ENCODE measurements at places on chromosomes 2 and 18. TPM values are rescaled to one million over a fixed set of nuclear protein-coding genes. Genes with fewer than 3 reads are reported as not detected.

GRCh38 chr2:107094450-107094986 lies 208.6 kb upstream of the ST6GAL2 start:
- DNase-seq = no peak

- no peak for DNase-seq
Observed at GRCh38 chr2:145146691-145147090, 626.8 kb upstream of the ZEB2 start.

Gene MAPRE2
- polyA plus RNA-seq = 33.6 TPM

Gene SERPINB11
- polyA plus RNA-seq = not detected

DNA sequence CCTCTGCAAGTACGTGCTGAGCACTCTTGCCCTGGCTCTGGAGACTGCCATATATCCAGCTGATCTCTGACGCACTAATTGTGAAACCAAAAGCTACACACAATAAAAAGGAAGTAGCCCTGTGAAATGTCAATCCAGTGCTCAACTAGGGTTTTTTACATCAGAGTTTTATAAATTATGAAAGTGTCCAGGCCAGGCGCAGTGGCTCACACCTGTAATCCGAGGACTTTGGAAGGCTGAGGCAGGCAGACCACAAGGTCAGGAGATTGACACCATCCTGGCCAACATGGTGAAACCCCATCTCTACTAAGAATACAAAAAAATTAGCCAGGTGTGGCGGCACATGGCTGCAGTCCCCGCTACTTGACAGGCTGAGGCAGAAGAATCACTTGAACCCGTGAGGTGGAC lies 24.5 kb upstream of the PEX13 start:
- DNase-seq = no peak

GRCh38 chr18:29556070-29556469 lies 1379.1 kb upstream of the CDH2 start:
- DNase-seq = no peak

DNA sequence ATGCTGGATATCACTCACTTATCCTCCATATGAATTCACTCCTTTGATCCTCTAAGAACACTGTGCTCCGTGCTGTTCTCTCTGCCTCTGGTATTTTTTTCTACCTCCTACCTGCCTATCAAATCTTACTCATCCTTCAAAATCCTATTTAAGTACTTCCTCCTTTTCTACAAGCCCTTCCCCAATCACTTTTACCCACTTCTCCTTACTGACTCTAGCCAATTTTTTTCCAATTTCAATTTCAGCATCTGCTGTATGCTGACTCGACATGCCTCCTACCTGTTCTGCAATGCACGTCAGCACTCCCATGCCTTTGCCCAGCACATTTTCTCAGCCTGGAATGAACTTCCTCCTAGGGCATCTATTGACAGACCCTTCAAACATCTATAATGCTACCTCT lies 37.3 kb upstream of the LNPK start:
- DNase-seq = no peak

Gene STK36
- polyA plus RNA-seq = 81.3 TPM

DNA sequence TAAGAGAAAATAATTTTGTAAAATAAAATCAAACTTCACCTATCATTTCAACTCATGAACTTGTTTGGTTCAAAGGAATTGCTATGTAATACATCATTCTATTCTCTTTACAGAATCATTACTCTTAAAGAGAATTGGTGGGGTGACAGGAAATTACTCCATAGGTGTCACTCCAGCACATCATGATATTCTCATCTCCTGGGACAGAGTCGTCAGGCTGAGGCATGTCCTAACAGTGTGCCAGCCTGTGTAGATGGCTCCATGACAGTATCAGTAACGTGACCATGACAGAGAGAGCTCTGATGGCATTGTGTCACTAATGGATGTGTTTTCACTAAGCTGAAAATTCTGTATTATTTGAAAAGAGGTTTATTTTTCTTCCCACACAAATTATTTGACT lies 13.9 kb downstream of the SPATS2L start:
- no peak for DNase-seq

Gene TMEM37
- 72.9 TPM for polyA plus RNA-seq

Gene MOCOS
- polyA plus RNA-seq = 1.8 TPM

GRCh38 chr2:191026377-191026776 lies 12.4 kb upstream of the STAT1 start:
- no peak for DNase-seq

DNA sequence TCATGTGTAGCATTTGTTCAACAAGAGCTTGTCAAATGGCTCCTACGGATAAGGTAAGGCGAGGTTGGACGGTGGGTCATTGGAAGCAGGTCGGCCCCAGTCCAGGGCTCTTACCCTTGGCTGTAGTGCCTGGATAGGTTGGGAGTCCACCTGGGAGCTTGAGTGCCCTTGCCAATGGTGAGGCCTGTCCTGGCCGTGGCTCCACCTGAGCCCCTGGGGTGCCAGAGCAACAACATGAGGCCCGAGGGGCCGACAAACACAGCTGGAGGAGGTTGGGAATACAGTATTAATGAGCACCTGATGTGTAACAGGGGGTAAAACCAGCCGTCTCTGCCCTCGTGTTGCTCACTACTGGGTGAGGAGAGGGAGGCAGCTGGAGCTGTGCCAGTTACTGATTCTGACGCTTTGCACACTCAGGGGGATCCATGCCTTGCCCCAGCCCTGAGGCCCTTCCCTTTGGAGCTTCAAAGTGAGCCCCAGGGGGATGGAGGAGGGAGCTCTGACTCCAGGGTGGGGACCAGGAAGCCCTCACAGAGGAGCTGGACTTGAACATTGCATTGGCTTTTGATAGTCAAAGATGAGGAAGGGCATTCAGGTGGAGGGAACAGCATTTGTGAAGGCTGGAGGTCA lies 87.2 kb downstream of the RHOB start:
- no peak for DNase-seq

GRCh38 chr2:8189316-8189715 lies 492.5 kb upstream of the ID2 start:
- DNase-seq = no peak

DNA sequence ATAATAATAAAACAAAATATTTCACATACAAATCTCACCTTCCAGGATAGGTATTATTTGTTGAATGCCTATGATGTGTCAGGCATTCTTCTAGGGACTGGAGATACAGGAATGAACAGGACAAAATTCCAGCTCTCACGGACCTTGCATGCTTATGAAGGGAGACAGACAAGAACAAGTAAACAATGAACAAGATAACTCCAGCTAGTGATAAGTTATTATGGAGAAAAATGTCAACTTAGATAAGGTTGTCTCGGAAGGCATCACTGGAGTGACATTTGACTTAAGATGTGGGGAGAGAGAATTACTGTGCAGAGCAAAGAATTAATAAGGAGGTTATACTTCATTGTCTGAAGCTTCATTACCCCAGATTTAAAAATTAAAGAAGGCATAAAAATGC lies 836.7 kb downstream of the SOCS6 start:
- DNase-seq = no peak

DNA sequence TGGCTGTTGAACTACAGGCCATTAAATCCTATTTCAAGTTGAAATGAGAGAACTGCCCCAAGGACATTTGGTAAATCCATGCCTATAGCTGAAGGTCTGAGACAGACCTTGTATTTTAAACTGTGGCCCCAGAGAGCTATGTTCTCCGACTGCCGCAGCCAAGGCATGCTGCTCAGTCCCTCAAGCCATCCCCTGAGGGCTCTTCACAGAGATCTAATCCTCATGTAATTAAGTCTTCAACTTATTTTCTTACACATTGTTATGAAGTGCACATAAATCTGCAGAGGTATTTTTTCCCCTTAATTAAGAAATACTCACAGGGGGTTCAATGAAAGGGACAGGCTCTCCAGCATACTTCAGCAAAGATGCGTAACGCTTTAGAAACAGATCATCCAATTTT lies 50.6 kb downstream of the ABCG8 start:
- no peak for DNase-seq

Gene CYRIA
- 4.0 TPM for polyA plus RNA-seq

GRCh38 chr18:7608781-7609201 lies 41.7 kb downstream of the PTPRM start:
- DNase-seq = no peak

DNA sequence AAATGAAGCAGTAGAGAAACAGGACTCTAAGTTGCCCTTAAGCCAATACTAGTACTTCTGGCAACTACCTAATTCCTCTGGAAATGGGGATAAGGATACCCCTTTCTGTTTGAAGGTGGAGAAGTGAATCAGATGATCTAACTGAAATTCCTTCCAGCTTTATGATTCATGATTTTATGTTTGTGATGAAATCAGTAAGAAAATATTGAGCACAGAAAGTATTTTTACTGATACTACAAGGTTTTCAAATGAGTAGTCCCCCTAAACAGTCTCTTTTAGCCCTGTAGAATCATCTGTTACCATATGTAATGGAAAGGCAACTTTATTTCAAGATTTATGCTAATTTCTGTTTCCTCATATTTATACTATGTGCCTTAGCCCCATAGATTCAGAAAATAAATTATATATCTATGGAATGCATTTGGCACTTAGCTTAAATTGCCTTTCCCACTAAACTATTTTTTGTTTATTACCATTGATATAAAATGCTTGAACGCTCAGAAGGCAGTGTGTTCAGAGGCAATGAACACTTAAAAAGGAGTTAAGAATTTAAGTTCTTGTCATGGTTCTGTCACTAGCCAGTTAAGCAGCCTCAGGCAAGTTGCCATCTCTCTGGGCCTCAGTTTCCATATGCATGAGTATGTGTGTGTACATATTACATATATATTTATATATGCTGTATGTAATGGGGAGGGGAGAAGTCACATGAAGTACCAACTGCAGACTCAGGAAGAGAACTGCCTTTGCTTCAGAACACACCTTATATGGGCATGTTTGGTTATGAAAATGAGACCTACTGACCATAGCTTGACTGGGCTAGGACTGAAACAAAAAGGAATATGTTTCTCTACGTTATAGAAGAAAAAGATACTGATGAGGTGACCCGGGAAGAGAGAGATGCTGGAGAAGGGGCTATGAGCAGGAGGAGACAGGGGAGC lies 97.7 kb downstream of the CDC42EP3 start:
- DNase-seq = no peak

DNA sequence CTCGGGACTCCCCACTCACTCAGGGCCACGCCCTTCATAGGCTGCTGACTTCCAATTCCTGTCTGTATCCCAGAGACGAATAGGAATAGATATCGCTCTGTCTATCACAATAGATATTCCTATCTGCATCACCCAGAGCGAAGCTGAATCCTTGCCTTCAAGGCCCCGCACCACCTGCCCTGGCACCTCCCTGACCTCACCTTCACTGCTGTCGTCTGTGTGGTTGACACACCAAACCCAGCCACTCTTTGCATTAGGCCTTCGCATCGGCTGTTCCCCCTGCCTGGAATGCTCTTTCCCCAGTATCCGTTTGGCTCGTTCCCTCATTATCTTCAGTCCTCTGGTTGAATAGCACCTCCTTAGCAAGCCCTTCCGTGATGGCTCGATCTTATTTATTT lies 43.5 kb downstream of the ATOH8 start:
- no peak for DNase-seq

Gene AFG3L2
- 66.5 TPM for polyA plus RNA-seq

GRCh38 chr2:144452169-144452988 lies 67.5 kb downstream of the ZEB2 start:
- DNase-seq = no peak

DNA sequence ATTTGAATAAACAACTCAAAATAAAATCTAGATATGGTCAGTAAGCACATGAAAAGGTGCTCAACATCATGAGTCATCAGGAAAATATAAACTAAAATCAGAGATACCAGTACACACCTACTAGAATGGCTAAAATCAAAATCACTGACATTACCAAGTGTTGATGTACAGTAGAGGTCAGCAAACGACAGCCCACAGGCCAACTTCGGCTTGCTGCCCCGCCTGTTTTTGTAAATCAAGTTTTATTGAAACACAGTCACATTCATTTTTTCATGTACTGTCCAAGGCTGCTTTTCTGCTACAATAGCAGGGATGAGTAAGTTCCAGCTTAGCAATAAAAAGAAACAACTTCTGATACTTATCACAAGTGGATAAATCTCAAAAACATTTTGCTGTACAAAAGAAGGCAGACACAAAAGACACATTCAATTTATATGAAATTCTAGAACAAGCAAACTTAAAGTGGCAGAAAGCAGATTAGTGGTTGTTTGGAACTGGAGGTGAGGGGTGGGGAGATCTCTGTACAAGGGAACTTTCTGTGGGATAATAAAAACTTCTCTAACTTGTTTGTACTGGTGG lies 32.1 kb downstream of the TRAK2 start:
- no peak for DNase-seq

Measured in renal cortex interstitium (tissue), 15 donors.